ENCODE measurements at places on chromosomes 3 and 15. TPM values are rescaled to one million over a fixed set of nuclear protein-coding genes. Genes with fewer than 3 reads are reported as not detected.

RLBP1 gene
- total RNA-seq: not detected

CADM2 gene
- total RNA-seq: 6.9 TPM

GATM gene
- total RNA-seq: 47.6 TPM

CEP19 gene
- 0.62 TPM for total RNA-seq

KLF15 gene
- total RNA-seq: 18.9 TPM

SGO1 gene
- total RNA-seq: 0.78 TPM

TMEM202 gene
- not detected for total RNA-seq

FGF7 gene
- total RNA-seq: 48.3 TPM

LNP1 gene
- total RNA-seq: 4.0 TPM

CMTM8 gene
- total RNA-seq: 5.7 TPM

ROPN1 gene
- not detected for total RNA-seq

BTLA gene
- 0.91 TPM for total RNA-seq

FXR1 gene
- total RNA-seq: 120 TPM

CCDC13 gene
- total RNA-seq: 1.2 TPM

GABRG3 gene
- total RNA-seq: 1.6 TPM

TERB2 gene
- not detected for total RNA-seq

PIF1 gene
- total RNA-seq: 0.99 TPM
